ENCODE measurements at places on chromosomes 13 and 19.

DNA sequence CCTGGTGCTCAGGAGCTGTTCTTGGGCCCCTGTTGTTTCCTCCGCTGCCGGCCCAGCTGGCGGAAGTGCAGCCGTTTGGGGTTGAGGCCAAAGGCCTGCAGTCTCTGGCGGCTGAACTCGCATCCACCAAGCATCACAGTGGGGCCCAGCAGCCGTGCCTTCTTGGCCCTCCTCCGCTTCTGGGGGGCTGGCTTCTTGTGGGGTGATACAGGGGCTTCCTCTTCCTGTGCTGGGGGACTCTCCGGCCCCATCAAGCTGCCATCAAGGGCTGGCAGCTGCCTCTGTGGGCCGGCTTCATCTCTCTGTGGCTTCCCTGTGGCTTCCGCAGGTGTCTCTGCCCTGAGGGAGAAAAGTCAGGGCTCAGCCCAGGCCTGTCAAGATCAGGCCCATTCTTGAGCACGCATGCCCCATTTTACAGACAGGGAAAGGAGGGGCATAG, 10.3 kb downstream of the ATG4D start:
- H3K27me3 ChIP-seq = no peaks in the 10 kb centered on the region
- DNase-seq = no peak
- peaks cover 100% of the 10 kb centered on the region for H3K36me3 ChIP-seq
- H3K4me1 ChIP-seq = no peaks in the 10 kb centered on the region

DNA sequence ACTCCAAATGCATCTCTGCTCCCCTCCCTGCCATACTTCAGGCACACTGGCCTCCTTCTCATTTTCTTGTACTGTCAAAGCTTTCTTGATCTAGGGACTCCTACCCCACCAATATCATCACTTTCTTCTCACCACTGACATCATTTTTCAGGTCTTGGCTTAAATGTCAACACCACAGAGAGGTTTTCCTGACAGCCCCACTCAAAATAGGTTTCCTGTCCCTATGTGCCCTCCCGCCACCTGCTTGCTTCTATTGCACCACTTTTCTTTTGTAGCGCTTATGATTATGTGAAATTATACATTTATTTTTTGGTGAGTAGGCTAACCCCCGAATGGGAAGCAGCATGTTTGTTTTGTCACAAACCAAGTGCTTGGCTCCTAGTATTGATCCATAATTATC, 164.6 kb downstream of the NDFIP2 start:
- H3K27ac ChIP-seq = no peak overlapping the region
- no peak for DNase-seq
- H3K27me3 ChIP-seq = no peaks in the 10 kb centered on the region
- peaks cover 14% of the 10 kb centered on the region for H3K4me1 ChIP-seq
- H3K36me3 ChIP-seq = no peaks in the 10 kb centered on the region
- H3K4me3 ChIP-seq = no peak overlapping the region

DNA sequence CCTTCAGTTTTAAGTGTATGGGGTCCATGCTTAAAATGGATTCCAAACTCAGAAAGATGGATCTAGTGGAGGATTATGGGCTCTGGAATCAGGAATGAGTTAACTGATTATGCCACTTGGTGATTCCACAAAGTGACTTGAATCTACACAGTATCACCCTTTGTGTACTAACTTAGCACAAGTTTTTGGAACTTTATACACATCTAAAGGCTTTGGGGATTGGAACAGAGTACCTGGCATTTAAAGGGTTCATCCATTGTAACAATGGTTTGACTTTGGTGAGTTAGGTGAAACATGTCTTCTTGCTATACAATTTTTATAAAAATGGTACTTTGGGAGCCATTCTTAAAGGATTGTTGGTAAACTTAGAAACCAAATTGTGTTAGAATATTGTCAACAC, 1.1 kb downstream of the RPL21 start:
- no peak for DNase-seq
- no peaks in the 10 kb centered on the region for H3K27me3 ChIP-seq
- peaks cover 38% of the 10 kb centered on the region for H3K36me3 ChIP-seq
- H3K27ac ChIP-seq = peak overlapping the region; percentile 98
- peaks cover 61% of the 10 kb centered on the region for H3K4me1 ChIP-seq
- H3K4me3 ChIP-seq = peak overlapping the region; percentile 88

DNA sequence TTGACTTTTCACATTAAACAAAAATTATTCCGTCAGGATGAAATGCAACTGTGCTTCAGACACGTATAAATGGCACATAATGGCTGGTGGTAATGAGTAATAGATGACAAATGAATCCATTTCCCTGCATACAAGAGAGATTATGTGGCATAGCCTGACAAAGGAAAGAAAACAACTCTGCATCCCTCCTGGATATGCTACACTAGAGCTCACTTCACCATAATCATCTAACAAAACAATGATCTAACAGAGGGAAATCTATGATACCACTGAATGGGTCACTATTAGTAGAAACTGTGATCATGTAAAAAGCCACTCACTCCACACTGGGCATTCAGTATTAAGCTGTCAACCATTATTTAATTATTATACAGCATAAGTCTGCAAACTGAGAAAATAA, 1498.4 kb downstream of the EFNB2 start:
- no peak overlapping the region for H3K27ac ChIP-seq
- no peaks in the 10 kb centered on the region for H3K27me3 ChIP-seq
- DNase-seq = no peak
- H3K4me3 ChIP-seq = no peak overlapping the region
- H3K36me3 ChIP-seq = no peaks in the 10 kb centered on the region
- no peaks in the 10 kb centered on the region for H3K4me1 ChIP-seq

DNA sequence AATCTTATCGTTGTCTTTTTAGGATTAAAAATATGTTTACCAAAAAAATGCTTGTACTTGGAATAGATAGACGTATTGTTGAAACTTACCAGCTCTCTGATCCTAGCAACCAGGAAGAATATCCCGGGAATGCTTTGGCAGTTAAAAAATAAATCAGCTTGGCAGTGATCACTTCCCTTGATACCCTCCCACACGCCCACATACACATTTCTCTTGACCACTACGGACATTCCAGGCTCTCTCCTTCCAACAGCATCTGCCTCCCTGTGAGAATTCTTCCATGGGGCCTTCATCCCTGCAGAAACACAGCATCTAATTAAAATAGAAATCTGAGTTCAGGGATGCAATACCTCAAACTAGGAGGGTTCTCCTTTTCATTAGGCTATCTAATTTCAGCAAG, 57.9 kb downstream of the THSD1 start:
- no peak overlapping the region for H3K4me3 ChIP-seq
- H3K4me1 ChIP-seq = no peaks in the 10 kb centered on the region
- no peaks in the 10 kb centered on the region for H3K36me3 ChIP-seq

DNA sequence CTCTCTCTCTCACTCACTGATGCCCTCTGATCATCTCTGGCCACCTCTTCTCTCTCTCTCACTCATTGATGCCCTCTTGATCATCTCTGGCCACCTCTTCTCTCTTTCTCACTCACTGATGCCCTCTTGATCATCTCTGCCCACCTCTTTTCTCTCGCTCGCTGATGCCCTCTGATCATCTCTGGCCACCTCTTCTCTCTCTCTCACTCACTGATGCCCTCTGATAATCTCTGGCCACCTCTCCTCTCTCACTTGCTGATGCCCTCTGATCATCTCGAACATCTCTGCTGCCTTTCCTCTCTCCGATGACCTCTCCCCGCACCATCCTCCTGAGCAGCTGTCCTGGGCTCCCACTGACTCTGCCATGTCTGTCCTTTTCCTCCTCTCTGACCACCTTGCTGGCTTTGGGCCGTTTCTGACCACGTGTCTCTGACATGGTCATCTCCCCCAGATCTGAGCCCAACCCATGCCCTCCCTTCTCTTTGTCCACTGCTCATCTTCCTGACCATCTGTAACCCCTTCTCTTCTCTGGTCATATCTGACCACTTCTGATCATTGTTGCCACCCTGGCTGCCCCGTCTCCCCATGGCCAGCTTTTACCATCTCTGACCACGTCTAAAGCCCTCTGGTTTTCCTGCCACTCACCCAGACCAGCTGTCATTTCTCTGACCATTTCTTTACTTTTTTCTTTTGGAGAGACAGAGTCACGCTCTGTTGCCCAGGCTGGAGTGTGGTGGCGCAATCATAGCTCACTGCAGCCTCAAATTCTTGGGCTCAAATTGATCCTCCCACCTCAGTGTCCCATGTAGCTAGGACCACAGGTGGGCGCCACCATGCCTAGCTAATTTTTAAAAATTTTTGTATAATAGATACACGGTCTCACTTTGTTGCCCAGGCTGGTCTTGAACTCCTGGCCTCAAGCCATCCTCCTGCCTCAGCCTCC, 2.4 kb downstream of the LRFN3 start:
- H3K4me3 ChIP-seq = peak overlapping the region; percentile 71
- no peak overlapping the region for H3K27ac ChIP-seq
- DNase-seq = no peak

- peaks cover 39% of the 10 kb centered on the region for H3K4me1 ChIP-seq
- H3K27me3 ChIP-seq = no peaks in the 10 kb centered on the region
- H3K27ac ChIP-seq = no peak overlapping the region
Observed at GRCh38 chr19:7295912-7296536, 1.8 kb upstream of the INSR start.

DNA sequence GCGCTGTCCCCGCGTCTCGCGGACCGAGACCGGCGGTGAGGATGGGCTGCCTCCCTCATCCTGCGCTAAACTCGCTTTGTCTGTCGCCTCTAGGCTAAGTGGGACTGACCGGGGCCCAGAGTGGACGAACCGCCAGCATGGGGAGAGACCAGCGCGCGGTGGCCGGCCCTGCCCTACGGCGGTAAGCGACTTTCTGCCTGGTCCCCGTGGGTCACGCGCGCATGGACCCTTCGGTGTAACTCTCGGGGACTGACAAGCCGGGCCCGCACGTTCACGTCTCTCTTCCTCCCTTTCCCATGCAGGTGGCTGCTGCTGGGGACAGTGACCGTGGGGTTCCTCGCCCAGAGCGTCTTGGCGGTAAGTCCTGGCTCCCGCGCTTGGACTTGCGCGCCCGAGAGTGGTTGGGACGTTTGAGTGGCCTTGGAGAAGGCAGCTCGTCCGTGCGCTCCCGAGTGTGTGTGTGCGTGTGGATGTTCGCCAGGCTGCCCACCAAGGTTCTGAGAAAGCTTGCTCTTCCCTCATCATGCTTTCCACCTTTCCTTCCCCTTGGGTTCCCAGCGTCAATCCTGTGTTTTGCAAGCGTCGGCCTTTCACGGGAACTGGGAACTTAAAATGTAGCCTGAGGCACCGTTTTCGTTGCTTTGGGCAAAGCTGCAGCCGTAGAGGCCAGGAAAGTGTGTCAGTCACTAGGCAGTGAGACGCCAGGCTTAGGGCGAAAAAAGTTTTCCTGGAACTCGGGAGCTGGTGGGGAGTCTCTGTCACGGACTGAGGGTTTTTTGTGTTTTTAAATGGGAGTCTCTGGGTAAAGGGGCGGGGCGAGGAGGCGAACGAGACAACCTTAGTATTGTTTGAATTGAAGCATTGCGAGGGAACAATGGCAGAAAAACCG, 927 bp downstream of the COL4A2 start:
- DNase-seq = no peak
- peak overlapping the region; percentile 83 for H3K4me3 ChIP-seq
- H3K36me3 ChIP-seq = no peaks in the 10 kb centered on the region
- H3K27me3 ChIP-seq = no peaks in the 10 kb centered on the region

DNA sequence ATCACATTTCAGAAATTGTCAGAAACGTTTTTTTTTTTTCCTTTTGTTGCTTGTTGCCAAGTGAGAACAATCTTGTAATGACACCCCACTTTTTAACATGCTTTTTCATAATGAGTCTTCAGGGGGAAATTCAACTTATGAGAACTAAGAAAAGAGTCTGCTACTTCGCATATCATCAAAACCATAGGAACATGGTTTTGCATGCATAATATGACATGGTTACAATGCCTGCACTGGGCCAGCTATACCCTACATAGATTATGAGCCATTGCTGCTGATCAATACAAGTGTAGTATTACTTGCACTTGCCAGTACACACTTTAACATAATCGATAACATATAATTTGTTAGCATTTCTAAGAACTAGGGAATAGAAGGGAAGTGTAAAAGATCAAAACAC, 191.0 kb upstream of the NBEA start:
- H3K4me3 ChIP-seq = no peak overlapping the region
- H3K27me3 ChIP-seq = no peaks in the 10 kb centered on the region
- H3K27ac ChIP-seq = no peak overlapping the region
- peaks cover 37% of the 10 kb centered on the region for H3K4me1 ChIP-seq

DNA sequence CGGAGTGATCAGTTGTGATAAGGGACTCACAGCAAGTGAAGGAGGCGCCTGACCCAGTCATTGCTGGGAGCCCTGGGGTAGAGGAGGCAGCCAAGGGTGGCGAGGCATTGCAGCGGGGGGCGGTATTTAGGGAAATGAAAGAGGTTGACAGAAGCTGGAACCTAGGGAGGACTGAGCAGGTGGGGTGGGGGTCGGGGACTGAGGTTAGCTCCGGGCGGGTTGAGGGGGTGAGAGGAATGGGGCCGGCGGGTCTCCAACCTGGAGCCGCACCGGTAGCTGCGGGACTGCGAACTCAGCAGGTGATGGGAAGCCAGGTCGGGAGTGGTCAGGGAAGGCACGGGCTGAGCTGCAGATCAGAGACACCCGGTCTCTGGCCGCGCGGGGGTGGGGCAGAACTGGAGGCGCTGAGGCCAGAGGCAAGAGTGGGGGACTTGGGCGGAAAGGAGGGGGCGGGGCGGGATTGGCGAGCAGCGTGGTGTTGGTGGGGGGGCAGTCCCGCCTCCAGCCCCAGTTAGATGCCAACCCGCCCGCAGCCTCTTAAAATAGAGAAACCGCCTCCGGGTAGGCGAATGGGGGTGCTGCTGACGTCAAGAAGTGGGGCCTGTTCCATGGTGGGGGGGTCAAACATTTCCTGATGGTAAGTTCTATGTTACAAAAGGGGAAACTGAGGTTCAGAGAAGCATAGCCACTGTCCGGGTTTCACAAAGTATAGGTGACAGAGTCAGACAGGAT, 1.5 kb downstream of the MAST3 start:
- DNase-seq = no peak
- no peak overlapping the region for H3K4me3 ChIP-seq
- no peaks in the 10 kb centered on the region for H3K36me3 ChIP-seq
- H3K27ac ChIP-seq = no peak overlapping the region
- H3K27me3 ChIP-seq = peaks cover 88% of the 10 kb centered on the region

DNA sequence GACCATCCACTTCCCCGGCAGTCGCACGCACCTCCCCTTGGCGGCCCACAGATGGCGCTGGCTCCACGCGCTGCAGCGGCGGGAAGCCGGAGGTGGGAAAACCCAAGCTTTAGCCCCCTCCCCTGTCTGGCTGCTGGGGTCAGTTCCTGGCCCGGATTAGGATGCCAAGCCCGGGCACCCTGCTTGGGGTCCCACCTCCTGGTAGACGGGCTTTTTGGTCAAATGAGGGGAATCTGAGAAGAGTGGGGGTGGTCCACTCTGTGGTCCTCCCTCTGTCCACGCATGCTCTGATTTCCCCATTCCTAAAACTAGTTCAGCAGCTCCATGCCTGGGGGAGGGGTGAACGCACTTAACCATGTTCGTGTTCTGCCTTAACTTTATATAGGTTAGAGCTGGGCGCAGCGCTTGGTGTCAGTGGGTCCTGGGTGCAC, 8.1 kb upstream of the ADGRE2 start:
- H3K36me3 ChIP-seq = no peaks in the 10 kb centered on the region
- DNase-seq = no peak
- peaks cover 54% of the 10 kb centered on the region for H3K27me3 ChIP-seq
- no peak overlapping the region for H3K27ac ChIP-seq

- no peaks in the 10 kb centered on the region for H3K27me3 ChIP-seq
- H3K4me3 ChIP-seq = no peak overlapping the region
- no peaks in the 10 kb centered on the region for H3K36me3 ChIP-seq
- no peaks in the 10 kb centered on the region for H3K4me1 ChIP-seq
Observed at GRCh38 chr13:86862137-86862536, 809.0 kb upstream of the SLITRK5 start.
